ENCODE measurements at places on chromosomes 3 and 15. TPM values are rescaled to one million over a fixed set of nuclear protein-coding genes. Genes with fewer than 3 reads are reported as not detected.

The ESYT3 gene
- total RNA-seq: 7.6 TPM

The GOLGA6L9 gene
- 3.6 TPM for total RNA-seq

The MST1 gene
- total RNA-seq: 15.4 TPM

The MINAR1 gene
- 0.34 TPM for total RNA-seq

The GOLGA6L4 gene
- 1.4 TPM for total RNA-seq

The ZCWPW2 gene
- 0.18 TPM for total RNA-seq

The SMAD6 gene
- 8.9 TPM for total RNA-seq

The ZNF502 gene
- total RNA-seq: 2.0 TPM

The CATSPER2 gene
- 1.4 TPM for total RNA-seq

The MORC1 gene
- total RNA-seq: not detected

The IGSF10 gene
- 2.6 TPM for total RNA-seq

The NGRN gene
- total RNA-seq: 101 TPM

The GOLGB1 gene
- total RNA-seq: 34.3 TPM

The GPR27 gene
- 0.39 TPM for total RNA-seq

The TTLL13 gene
- not detected for total RNA-seq

The CPLX3 gene
- total RNA-seq: not detected

The ZBBX gene
- not detected for total RNA-seq

The SOX14 gene
- total RNA-seq: not detected

The CLDN11 gene
- total RNA-seq: 0.51 TPM

The CSTA gene
- 1.0 TPM for total RNA-seq

The CHRD gene
- 5.5 TPM for total RNA-seq

The RBP2 gene
- total RNA-seq: 28.0 TPM

The GOLGA6D gene
- not detected for total RNA-seq

The NR2E3 gene
- not detected for total RNA-seq

The TRNT1 gene
- 43.6 TPM for total RNA-seq

The CLDND1 gene
- 56.0 TPM for total RNA-seq

The MAN2A2 gene
- 69.8 TPM for total RNA-seq

The RASL12 gene
- total RNA-seq: 6.0 TPM

The CD276 gene
- 74.2 TPM for total RNA-seq

The LINGO1 gene
- total RNA-seq: 1.3 TPM

The SCN5A gene
- 0.30 TPM for total RNA-seq

The COL6A5 gene
- not detected for total RNA-seq

The LIPC gene
- total RNA-seq: 17.6 TPM

The CMTM7 gene
- total RNA-seq: 37.8 TPM

The CHST14 gene
- 17.0 TPM for total RNA-seq

The NR2F2 gene
- 134 TPM for total RNA-seq

The BTLA gene
- not detected for total RNA-seq

The FOXL2NB gene
- total RNA-seq: 2.0 TPM

The ALDH1A2 gene
- 0.61 TPM for total RNA-seq

The CD200 gene
- total RNA-seq: 0.45 TPM
